HFFc6 (cell line): ENCODE measurements at places on chromosomes 11 and 22. TPM values are rescaled to one million over a fixed set of nuclear protein-coding genes. Genes with fewer than 3 reads are reported as not detected.

GRCh38 chr11:112785149-112785548 lies 176.1 kb upstream of the NCAM1 start:
- DNase-seq = no peak

DNA sequence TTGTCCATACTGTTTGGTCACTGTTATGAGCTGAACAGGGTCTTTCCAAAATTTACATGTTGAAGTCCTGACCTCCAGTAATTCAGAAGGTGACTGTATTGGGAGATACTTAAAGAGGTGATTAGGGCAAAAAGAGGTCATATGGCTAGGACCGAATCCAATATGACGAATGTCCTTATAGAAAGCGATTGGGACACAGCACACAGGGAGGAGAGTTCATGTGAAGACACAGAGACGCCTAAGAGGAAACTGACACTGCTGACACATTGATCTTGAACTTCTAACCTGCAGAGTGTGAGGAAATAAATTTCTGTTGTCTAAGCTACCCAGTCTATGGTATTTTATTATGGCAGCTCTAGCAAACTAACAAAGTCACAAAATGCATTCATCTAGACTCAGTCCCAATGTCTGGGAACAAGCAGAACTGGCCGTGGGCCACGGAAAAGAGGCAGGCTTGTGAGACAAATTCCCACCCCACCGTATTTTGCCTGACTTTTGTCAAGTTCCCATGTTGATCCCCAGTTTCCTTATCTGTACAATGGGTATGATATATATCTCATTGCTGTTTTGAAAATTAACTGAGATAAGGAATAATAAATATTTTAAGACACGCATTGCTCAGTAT lies 295.0 kb downstream of the NTM start:
- DNase-seq = no peak

GRCh38 chr11:61586792-61587430 lies 6.0 kb upstream of the SYT7 start:
- DNase-seq = no peak

DNA sequence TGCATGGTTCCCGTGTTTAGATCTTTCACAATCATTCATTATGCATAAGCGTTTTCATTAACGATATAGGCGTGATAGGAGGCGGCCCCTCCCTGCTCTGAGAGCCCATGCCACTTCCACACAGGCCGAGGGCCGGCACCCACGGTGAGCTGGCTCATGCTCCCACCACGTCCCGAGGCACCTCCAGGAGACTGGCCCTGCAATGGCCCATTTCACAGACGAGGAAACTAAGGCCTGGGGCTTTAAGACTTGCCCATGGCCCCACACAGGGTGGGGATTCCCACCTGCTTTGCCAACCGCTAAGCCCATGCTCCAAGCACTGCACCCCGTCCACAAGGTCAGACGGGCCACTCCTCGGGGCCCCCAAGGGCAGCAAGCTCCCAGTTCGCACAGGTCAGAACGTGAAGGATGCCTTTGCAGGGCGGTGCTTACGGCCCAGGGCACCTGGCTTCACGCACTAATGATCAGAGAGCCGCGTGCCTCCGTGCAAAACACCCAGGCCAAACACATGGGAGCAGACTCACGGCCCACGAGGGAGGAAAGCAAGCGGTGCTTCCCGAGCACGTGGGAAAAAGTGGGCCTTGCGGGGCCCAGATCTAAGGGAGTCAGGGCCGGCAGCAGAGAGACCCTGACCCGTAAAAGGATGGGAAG lies 8.3 kb downstream of the OSBPL5 start:
- DNase-seq = no peak

DNA sequence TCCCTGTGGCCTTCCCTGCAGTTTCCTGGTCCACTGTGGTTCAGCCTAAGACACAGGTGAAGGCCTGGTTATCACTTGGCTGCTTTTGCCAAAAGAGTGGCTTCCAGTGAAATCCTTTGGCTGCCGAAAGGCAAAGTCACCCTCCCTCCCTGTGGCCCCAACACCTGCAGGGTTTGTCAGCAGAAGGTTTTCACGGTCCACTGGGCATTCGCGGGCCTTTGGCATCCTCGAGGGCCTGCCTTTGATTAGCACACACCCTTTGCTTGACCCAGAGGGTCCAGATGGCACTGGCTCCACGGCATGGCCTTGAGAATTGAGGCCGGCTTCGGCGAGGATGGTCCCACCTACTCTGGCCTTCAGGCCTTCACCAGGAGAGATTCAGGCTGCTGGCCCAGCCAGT lies 35.3 kb downstream of the RTN4R start:
- DNase-seq = no peak

GRCh38 chr11:8709002-8709672 lies 26.5 kb downstream of the RPL27A start:
- DNase-seq = peak; percentile 89

- no peak for DNase-seq
Measured at GRCh38 chr11:120174866-120175265, 36.0 kb upstream of the OAF start.

DNA sequence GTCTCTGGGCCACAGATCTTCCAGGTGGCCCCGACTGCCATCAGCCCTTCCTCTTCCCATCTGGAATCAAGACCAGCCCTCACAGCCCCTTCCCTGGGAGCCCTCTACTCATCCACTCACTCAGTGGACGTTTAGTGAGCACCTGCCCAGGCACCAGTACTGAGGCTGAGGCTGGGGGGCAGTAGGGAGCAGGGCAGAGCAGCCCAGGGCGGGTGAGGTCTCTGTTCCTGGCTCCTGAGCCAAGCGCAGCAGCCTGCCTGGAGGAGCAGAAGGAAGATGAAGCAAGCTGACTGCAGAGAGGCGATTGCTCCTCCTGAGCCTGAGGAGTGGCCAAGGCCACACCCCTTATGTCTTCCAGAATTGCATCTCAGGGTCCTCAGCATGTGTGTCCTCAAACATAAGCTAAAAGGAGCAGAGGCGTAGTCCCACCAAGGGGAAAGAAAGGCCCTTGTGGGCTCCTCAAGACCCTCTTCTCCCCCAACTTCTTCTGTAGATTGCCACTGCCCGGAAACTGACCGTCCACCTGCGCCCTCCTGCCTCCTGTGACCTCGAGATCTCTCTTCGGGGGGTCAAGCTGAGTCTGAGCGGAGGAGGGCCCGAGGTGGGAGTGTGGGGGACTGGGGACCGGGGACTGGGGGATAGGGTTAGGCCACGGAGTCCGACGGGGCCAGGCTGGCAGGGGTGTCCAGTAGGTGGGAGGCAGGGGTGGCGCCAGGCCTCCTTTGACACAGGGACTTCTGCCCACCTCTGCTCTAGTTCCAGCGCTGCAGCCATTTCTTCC lies 5.8 kb downstream of the MAPK8IP2 start:
- no peak for DNase-seq

DNA sequence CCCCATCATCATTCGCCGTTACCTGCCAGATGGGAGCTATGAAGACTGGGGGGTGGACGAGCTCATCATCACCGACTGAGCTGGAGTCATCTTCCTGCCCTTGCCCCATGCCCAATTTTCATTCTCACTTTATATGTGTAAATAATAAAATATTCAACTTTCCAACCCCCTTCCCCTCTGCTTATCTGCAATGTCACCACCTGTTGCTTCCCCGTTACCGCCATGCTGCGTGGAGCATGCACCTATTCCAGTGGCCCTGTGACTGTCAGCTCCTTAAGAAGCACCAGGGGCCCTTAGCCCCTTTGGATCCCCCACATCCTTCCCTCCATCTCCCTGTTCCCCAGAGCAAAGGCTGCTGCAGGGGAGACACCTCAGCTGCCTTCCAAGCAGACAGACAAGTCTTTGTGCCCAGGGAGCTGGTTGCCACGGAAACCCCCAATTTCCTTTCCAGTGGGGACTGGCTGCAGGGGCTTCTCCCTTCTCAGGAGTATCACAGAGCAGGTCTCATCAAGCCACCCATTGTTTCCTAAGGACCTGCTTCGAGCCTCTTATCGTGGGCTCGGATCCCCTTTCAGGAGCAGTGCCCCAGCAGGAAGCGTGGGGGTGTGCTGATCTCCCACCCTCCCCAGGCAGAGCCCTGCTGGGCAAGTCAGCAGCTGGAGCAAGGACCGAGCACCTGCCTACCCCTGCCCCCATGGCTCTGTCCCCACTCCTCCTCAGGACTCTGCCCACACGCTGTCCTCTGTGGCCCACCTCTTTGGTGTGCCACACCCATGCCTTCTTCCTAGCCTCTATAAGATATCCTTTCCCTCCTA lies 14.3 kb downstream of the POLR2F start:
- no peak for DNase-seq

DNA sequence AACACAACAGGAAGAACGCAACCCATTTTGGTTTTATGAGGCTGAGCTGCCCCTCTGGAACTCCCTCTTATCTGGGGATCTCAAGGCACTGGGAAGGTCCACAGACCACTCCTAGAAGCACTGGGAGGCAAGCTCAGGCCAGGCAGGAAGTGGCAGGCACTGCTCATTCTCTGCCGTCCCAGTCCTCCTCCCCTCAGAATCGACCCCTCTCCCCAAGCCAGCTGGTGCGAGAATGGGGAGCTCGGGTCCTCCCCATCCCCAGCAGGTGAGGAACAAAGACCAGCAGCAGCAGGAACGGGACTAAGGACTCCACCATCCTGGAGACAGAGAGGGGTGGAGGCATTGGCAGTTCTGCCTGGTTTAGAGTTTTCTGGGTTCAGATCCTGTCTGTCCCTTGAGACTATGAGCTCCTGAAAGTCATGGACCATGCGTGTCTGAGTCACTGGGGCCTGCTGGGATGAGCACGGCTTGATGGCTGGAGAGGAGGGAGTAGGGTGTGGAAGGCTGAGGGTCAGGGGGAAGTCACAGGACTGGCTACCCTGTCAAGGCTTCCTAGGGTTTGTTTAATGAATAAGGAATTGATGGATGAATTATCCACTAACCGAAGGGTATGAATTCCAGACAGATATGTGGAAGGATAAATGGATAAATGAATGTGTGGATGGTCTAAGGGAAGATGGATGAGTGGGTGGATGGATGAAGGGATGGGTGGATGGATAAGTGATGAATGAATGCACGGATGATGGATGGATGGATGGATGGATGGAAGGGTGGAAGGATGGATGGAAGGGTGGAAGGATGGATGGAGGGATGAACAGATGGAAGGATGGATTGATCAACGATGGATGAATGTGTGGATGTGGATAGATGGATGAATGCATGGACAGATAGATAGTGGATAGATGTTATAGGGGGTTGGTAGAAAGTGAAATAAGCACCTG lies 6.4 kb downstream of the MYEOV start:
- peak; percentile 90 for DNase-seq

GRCh38 chr11:124887667-124888013 lies 10.0 kb downstream of the ROBO4 start:
- DNase-seq = no peak

GRCh38 chr11:126182787-126183445 lies 28.5 kb downstream of the RPUSD4 start:
- no peak for DNase-seq

- no peak for DNase-seq
Measured at GRCh38 chr11:118922745-118923627, 2.7 kb downstream of the BCL9L start.

GRCh38 chr11:102622258-102622657 lies 2.9 kb downstream of the MMP20 start:
- DNase-seq = no peak

- DNase-seq = peak; percentile 89
Measured at GRCh38 chr11:73157101-73158010, 15.2 kb upstream of the FCHSD2 start.

GRCh38 chr22:17307566-17307965 lies 61.7 kb upstream of the CECR2 start:
- DNase-seq = no peak

GRCh38 chr22:41713004-41713403 lies 13.7 kb downstream of the MEI1 start:
- DNase-seq = no peak

DNA sequence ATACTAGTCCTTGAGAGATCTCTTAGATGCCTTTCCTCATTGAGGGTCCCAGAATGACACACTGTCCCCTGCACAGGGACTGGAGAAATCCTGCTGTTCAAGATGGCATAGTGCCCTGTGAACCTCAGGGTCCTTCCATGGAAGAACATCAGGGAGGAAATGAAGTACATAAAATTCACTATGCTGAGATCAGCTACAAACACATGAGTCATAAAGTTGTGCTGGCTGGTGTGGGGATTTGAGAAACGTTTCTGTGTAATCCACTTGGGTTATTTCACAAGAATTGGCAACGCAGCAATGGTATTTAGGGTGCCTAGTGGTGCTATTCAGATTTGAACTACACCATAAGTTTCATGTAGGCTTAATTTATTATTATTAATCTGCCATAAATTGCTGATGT lies 174.4 kb downstream of the MAML2 start:
- peak; percentile 86 for DNase-seq

DNA sequence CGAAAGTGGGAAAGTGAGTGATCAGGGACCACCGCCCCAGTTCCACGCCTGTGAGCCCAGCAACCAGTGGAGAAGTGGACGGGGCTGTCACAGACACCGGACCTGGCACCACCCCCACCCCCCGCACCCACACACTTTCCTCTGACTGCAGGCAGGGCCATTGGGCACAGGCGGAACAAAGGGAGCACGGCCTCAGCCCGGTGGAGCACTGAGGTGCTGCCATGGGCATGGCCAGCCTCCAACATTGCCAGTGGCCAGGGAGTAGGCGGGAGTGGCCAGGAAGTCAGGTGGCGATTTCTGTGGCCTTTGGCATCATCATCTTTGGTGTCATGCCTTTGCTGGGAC lies 78.5 kb downstream of the BCR start:
- DNase-seq = no peak

DNA sequence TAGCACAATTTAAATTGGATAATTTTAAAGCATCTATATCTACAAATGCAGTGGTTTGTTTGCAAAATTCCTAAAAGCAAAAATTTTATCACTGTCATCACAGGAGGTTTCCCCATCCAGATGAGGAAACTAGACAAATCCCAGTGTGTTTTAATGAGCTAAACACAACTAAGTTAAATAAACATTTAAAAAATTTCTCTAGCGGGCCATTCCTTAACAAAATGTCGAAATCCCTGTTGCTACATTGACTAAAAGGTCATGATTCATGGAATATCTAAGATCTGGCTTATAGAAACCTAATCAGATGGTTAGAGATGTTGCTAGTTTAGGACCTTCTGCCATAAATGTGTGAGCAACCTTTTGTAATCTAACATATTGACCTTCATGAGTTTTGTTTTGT lies 107.3 kb upstream of the BDNF start:
- peak; percentile 76 for DNase-seq

ROBO4 gene
- total RNA-seq = 0.63 to 0.97 TPM (median 0.92 TPM) in 3 replicates

DLG2 gene
- 0.26 to 0.48 TPM (median 0.39 TPM) in 3 replicates for total RNA-seq

GPHA2 gene
- total RNA-seq = not detected in 3 replicates

SMTNL1 gene
- not detected in 3 replicates for total RNA-seq

SYVN1 gene
- 37.1 to 43.1 TPM (median 42.8 TPM) in 3 replicates for total RNA-seq

LRRC10B gene
- not detected in 2 replicates for total RNA-seq

SLC22A8 gene
- not detected in 3 replicates for total RNA-seq

OR10A3 gene
- 0.08 TPM in 1 of 3 replicates, not detected in the others for total RNA-seq
